Right lung (tissue), 10 donors: ENCODE measurements at places on chromosomes 5 and 9. TPM values are rescaled to one million over a fixed set of nuclear protein-coding genes. Genes with fewer than 3 reads are reported as not detected.

The TESK1 gene
- polyA plus RNA-seq = 43.5 TPM

DNA sequence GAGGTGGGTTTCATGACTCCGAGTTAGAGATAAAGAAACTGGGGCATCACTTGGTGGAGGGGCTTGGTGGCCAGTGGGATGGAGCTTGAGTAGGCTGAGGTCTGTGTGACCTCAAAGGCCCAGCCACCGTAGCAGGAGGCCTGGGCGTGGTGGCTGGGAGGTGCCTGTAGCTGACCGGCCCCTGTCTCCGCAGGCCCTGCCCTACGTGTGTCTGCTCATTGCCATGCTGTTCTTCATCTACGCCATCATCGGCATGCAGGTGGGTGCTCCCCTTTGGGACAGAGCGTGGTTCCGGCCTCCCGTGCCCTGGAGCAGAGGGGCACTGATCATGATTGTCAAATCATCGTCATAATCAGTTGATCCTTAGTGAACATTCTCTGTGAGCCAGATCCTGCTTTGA lies 196.2 kb downstream of the CACNA1B start:
- DNase-seq = no peak

DNA sequence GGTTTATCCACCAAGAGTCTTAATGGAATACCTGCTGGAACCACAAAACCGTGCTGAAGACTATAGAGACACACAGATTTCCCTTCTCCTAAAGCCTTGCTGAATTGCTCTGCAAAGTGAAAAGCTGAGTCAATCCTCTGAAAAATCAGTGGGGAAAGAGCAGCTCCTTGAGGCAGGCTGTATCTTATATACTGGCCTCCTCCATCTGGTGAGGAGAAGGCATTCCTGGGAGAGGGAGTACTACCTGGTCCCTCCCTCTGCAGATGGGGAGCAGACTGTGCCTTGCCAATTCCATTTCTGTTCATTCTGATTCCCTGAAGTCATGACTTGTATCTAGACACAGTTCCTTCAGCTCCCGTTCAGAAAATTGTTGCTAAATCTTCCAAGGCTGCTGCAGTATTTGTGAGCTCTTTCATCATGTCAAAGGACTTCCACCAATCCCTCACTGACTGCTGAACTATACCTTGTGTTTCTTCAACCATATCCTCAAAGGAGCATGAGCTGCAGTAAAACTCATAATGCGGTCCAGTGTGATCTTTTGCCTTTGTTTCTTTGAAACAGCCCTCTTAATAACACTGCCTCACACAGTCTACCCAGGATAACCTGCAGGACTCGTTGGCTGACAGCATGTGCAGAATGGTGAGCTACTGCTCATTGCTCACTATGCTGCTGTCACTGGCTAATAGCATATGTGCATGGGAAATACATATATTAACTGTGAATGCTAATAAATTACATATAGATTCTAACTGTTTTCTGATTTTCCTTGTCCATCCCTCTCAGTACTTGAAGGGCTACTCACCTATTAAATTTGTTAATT lies 84.5 kb downstream of the FOXD1 start:
- no peak for DNase-seq

The GABRA6 gene
- not detected for polyA plus RNA-seq

- DNase-seq = no peak
Observed at GRCh38 chr5:158159621-158160020, 300.7 kb upstream of the CLINT1 start.

DNA sequence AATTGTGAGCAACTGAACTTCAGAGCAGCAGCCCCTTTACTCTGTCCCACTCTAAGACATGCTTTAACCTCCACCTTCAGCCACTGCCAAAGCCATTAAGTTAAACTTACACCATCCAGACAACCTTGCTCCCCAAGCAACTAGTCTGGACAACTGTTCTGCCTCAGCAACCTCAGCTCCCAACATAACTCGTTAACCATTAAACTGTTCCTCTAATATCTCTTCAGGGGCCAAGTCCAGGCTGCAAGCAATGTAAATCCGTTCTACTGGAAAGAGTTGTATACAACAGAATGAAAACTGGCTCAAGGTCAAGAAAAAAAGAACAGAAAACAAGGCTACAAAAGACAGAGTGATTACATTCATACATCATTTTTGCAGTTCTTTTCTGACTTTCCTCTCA lies 131.7 kb upstream of the TARS1 start:
- no peak for DNase-seq

The PCDHA3 gene
- polyA plus RNA-seq = 0.36 TPM

DNA sequence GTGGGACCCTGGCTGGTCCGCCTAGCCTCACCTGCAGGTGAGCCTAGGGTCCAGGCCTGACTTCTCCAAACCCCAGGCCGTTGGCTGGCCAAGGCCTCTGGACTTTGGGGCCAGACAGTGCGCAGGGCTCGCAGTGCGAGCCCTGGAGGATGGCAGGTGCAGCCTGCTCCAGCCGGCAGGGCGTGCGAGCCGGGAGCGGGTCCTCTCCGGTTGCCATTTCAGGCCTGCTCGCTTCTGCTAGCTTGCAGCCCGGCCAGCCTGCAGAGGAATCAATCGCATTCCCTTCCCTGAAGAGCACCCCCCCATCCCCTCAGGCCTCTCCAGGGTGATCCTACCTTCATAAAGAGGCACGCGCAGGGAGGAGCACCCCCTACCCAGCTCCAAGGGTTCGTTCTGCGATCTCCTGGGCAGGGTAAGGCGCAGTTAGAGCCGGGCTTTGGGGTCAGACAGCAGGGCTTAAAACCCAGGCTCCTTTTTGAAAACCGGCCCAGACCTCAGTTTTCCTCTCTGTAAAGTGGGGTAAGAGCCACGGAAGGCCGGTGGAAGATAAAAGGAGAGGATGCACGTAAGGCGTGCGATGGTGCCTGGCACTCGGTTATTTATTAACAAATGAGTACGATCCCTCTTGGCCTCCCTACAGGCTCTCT lies 6.2 kb downstream of the BARHL1 start:
- no peak for DNase-seq

DNA sequence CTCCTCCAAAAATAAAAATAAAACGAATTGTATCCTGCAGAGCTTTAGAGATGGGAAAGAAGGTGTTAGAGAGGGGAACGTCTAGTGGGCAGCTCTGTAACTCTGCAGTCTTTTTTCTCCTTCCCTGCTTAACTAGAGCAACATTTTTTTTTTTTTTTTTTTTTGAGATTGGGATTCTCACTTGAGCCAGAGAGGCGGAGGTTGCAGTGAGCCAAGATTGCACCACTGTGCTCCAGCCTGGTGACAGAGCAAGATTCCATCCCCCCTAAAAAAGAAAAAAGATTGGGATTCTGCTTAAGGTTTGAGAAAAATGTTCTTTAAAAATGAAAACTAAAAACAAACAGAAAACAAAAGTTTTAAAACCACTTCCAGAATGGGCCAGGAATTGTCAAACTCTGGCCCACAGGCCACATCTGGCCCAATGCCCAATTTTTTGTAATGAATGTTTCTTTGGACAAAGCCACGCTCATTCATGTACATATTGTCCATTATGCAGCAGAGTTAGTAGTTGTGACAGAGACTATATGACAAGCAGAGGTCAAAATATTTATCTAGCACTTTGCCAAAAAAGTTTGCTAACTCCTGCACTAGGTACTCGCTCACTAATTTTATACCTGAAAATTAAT lies 98.5 kb downstream of the ZCCHC7 start:
- DNase-seq = no peak
